Type B pancreatic cell (in vitro differentiated cells): ENCODE measurements at places on chromosomes 7 and 10. TPM values are rescaled to one million over a fixed set of nuclear protein-coding genes. Genes with fewer than 3 reads are reported as not detected.

KDM7A gene
- total RNA-seq, result 7.5 and 9.3 TPM in 2 replicates

EGR2 gene
- 17.6 and 26.7 TPM in 2 replicates for total RNA-seq

ECHS1 gene
- total RNA-seq, result 106 and 127 TPM in 2 replicates

PITX3 gene
- total RNA-seq, result 0.34 TPM in 1 of 2 replicates, not detected in the other

SEM1 gene
- total RNA-seq, result 62.5 and 62.6 TPM in 2 replicates

GBX1 gene
- total RNA-seq, result 0.26 and 0.41 TPM in 2 replicates

GRCh38 chr7:489876-490275, 29.8 kb downstream of the PDGFA start:
- DNase-seq, result no peak

DNA sequence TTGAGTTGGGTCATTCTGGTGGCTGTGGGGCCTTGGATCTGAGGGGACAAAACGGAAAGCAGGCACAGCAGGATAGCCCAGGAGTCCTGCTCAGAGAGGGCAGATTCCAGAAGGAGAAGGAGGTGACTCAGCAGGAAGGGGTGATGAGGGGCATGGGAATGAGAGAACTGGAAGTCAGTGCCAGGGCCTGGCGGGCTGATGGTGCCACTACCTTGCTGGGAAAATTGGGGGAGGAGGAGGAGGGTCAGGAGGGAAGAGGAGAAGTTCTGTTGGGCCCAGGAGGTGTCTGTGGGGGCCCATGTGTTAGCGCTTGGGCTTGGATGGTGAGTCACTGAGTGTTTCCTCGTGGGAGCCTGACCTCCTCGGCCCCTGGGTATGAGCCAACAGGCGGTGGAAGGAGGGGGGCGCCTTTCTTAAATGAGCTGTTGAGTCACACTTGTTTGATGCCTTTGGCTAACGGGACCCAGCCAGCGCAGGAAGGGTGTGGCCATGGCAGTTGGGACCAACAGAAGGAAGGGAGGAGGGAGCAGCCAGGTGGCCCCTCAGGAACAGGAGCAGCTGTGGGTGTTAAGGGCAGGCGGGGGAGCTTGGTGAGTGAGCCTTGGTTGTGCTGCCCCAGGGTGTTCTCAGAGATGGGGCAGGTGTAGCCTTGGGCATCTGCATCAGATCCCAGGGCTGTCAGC, 130.0 kb upstream of the BTBD16 start:
- no peak for DNase-seq

GRCh38 chr10:24439935-24440334, 231.0 kb downstream of the KIAA1217 start:
- no peak for DNase-seq

DNA sequence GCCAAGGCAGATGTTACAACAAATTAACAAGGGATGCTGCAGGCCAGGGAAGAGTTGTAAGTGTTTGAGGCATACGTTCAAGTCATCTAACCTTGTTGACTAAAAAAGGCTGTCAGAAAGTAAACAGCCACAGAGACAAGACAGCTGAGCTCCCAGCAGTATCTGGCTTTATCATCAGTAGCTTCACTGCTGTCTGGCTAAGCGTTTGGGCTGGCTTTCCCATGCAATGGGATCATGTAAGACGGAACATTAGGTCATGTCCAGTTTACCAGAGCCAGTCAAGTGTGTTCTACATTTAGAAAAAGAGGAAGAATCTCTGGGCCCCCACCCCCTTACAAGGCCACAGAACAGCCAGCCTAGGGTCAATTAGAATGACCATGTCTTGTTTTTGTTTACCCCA, 51.3 kb upstream of the GSAP start:
- DNase-seq, result no peak

GRCh38 chr7:135728136-135728669, at the start of gene SLC13A4:
TSS of gene SLC13A4 (minus strand) at chr7:135728186. CDS start at chr7:135727496, 690 bp downstream.
- DNase-seq, result no peak

- DNase-seq, result no peak
Measured at GRCh38 chr7:76327610-76328009, 25.1 kb downstream of the HSPB1 start.

- no peak for DNase-seq
Measured at GRCh38 chr7:8761731-8762130, 328.3 kb downstream of the NXPH1 start.
